ENCODE measurements at places on chromosomes 6 and 20. TPM values are rescaled to one million over a fixed set of nuclear protein-coding genes. Genes with fewer than 3 reads are reported as not detected.

- DNase-seq, result peak; percentile 38
Measured at GRCh38 chr6:71289039-71289801, 609 bp downstream of the OGFRL1 start.

GRCh38 chr20:36957875-36958667 lies 6.6 kb upstream of the SAMHD1 start:
- DNase-seq, result no peak

- DNase-seq, result no peak
Measured at GRCh38 chr6:32402812-32403211, 4.2 kb downstream of the BTNL2 start.

DNA sequence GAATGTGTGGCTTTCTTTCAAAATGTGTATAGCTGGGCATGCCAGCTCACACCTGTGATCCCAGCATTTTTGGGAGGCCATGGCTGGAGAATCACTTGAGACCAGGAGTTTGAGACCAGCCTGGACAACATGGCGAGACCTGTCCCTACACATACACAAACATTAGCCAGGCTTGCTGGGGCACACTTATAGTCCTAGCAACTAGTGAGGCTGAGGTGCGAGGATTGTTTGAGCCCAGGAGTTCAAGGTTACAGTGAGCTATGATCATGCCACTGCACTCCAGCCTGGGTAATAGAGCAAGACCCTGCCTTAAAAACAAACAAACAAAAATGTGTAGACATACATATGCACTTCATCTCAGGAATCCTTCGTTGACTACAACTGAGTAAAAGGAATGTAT lies 31.1 kb upstream of the PLEKHG1 start:
- DNase-seq, result no peak

DNA sequence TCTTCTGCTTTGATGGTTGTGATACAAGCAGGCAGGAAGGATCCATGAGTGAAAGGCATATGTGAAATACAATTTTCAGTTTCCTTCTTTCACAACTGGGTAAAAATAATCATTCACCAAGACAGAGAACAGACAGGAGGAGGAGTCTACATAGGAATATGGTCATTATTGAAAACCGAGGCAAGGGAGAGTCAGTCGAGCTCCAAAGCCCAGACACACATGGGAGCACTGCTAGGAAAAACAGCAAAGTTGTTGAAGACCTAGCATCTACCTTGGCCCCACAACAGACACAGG lies 260.6 kb downstream of the ERMARD start:
- DNase-seq, result no peak

DNA sequence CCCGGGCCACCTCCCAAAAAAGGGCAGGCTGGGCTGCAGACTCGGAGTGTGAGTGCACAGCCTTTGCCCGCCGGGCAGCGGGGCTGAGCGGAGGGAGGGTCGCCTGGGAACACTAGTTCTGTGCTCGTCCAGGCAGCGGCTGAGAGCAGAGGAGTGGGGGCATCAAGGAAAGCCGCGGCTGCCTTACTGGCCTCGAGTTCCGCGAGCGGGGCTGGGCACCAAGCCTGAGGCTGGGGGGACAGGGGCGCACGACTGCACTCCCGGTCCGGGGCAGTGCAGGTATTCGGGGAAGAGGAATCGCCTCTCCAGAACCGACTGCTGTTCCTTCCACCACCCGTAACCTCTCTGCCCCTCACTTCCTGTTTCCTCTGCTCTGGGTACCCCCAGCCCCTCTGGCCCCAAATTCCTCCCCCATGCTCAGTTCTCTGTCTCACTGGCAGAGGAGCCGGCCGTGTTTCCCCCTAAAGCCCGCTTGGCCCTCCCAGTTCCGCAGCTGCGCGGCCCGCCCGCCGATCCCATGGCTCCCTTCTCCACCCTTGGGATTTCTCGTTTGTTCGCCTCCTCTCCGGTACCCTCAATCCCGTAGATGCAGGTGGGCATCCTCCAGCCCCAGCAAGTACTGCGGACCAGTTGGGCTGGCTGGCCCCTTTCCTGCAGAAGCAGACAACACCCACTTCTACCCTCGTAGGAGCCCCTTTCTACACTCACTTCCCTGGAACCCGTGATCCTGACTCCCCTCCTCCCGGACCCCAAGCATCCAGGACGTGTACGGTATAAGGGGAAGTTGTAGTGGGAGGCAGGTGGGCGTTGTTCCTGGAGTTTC lies 5.1 kb downstream of the RING1 start:
- DNase-seq, result peak; percentile 18

DNA sequence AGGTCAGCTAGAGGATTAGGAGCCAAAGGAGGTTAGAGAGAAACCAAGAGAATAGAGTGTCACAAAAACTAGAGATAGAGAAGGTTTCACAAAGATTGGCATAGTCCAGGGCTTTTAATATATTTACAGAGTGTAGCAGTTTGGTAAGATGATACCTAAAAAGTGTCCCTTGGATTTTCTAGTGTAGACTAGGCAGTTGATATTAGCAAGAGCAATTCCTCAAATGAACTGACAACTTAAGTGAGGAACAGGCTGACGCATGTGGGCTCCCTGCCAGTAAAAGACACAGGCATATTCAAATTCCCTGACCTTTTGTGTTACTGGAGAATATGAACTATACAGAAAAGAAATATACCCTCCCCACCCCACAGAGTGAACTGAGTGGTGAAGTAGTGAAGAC lies 40.1 kb downstream of the VTA1 start:
- peak; percentile 33 for DNase-seq

- DNase-seq, result no peak
Measured at GRCh38 chr20:25484911-25485511, 77.5 kb downstream of the GINS1 start.

BPIFB4 gene
- total RNA-seq, result not detected

TNFRSF6B gene
- total RNA-seq, result 7.9 TPM

ATP6V1G2 gene
- total RNA-seq, result 2.3 TPM

C6orf163 gene
- 7.8 TPM for total RNA-seq
